ENCODE measurements at places on chromosomes 16 and 17.

DNA sequence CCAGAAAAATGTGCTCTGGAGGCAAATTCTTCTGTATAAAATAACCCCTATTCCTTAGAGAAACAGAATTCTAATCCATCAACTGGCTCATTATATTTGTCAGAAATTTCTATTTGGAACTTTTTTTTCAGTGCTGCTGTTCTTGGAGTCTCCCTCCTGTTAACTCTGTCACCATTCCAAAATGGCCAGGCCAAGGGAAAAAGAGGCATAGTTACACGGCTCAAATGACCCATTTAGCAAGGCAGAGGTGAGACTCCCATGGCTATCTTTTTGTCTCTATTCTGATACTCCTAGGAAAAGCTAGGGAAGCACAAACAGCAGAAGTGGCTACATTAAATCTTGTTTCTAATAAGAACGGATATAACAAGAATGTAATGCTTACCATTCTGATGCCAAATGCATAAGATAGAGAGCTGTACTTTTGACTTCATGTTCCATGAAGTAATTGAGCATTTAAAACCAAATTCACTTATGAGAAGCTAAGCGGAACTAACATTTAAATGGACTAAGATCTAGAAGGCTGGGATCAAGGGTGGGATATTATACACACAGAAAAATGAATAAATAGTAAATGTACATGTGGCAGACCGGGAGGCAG is 64.4 kb upstream of the CORO6 start:
- no peak for DNase-seq

GRCh38 chr16:31301708-31302400 is 42.1 kb downstream of the ITGAM start:
- DNase-seq = no peak

- DNase-seq = no peak
Measured at GRCh38 chr16:53558710-53559109, 55.7 kb upstream of the AKTIP start.

- DNase-seq = no peak
Measured at GRCh38 chr16:88058136-88058535, 106.9 kb downstream of the BANP start.

- DNase-seq = no peak
Measured at GRCh38 chr17:82490512-82491195, 28.9 kb upstream of the FOXK2 start.

DNA sequence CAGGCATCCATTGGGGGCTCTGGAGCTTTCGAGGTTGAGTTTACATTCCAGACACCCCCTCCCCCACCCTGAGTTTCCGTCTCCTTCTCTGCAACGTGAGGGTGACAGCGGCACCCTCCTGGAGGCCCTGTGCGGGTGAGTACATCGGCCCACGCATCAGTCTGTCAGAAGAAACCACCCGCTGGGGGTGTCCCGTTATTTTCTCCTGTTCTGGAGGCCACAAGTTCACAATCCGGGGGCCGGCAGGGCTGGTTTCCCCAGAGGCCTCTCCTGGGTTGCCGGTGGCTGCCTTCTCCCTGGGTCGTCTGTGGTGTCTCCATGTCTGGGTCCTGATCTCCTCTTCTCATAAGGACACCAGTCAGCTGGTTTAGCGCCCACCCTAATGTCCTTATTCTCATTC is 35.7 kb downstream of the GSE1 start:
- no peak for DNase-seq

DNA sequence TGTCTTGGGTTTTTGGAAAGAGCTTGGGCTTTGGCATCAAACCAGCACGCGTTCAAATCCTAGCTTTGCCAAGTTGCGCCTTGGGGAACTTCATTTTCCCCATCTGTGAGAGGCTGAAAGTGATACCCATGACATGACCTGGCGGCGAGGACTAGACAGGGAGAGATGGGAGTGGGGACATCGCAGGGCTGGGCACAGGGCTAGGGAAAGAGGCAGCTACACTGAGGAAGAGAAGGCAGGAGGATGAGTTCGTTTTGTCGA is 202.9 kb downstream of the IRF8 start:
- no peak for DNase-seq
